ENCODE measurements at places on chromosomes 12 and 14.
A peak's percentile ranks its signal among the peaks of the same experiment; 100 is the strongest.

DNA sequence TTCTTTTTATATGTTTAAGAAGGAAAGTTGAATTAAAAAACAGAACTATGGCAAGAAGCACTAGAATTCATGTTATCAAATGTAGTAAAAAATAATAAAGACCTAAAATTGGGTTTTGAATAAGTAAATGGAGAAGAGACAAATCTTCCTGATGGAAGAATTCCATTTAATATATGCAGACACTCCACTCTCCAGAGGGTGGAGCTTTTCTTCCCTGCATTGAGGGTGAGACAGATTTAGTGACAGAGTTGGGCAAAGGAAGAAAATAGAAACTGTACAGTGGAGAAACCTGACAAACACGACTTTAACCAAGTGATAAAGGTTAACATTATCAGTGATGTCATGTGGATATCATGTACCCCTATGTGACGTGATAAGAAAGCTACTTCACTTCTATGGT, 217.6 kb downstream of the PRKD1 start:
- no peak for DNase-seq

DNA sequence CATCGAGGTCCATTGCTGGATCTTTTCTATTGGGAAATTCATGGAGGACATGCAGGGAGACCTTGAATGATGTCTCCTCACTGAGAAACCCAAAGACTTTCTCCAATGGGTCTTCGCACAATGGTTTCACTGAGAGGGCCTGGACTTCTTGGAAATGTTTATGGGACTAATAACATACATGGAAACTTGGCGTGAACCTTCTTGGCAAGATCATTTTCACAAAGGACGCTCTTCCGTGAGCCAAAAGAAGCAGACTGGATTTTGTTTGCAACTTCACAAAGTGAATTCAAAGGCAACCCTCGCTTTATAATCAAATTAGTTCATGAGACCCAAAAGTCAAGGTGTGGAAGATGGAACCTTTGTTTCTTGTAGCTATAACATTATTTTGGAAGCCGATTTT, 154.4 kb downstream of the TMEM132C start:
- no peak for DNase-seq

DNA sequence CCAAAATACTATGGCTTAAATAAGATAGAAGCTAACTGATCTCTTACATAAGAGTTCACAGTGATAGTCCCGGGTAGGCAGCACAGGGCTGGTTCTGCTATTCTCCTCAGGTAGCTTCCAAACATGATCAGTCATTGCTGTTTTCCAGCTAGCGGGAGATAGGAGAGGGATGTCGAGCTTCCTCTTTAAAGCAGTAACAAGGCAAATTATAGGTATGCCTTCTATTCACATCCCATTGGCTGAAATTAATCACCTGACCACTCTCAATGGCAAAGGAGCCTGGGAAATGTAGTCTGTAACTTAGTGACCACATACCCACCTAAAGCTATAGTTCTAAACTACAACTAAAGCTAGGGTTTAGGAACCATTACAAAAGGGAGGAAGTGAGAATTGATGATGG, 34.5 kb upstream of the VRK1 start:
- no peak for DNase-seq

GRCh38 chr12:32828552-32828951, 68.0 kb downstream of the PKP2 start:
- DNase-seq = no peak

- DNase-seq = no peak
Observed at GRCh38 chr14:93957333-93957710, 19.0 kb downstream of the ASB2 start.

DNA sequence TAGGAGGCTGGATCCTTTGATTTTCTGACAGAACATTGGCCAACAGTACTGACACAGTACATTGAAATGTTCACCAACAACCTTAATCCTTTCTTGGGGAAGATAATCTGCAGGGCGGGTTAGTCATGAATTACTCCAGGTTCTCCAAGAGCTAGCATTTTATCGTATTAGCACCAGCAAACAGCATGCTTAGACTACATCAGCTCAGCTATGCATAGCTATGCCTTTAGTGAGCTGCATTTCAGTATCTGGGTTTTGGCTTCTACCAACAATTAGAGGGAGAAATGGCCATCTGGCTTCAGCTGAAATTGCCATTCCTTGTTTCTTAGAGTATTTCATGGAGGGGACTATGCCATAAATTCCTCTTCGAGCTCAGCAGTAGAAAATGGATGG, 33.8 kb downstream of the SAMD4A start:
- no peak for DNase-seq

GRCh38 chr14:71286126-71286525, 378.9 kb downstream of the PCNX1 start:
- DNase-seq = no peak

DNA sequence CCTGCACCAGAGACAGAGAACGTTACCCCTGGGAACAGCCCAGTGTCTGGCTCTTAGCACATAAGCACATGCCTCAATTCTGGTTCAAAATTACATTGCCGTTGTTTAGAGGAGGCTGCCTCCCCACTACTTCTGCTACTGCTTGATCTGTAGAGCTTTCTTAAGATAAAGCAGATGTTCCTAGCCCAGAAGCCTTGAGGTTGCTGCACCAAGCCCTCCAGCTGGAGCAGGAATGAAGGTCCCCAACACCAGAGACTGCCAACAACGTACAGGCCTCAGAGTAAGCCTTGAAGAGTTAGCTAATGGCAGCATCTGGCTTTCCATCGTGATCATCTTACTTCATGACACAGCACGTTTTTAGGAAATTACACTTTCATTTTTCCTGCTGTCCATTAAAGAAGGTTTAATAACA, 34.7 kb upstream of the AMIGO2 start:
- no peak for DNase-seq

DNA sequence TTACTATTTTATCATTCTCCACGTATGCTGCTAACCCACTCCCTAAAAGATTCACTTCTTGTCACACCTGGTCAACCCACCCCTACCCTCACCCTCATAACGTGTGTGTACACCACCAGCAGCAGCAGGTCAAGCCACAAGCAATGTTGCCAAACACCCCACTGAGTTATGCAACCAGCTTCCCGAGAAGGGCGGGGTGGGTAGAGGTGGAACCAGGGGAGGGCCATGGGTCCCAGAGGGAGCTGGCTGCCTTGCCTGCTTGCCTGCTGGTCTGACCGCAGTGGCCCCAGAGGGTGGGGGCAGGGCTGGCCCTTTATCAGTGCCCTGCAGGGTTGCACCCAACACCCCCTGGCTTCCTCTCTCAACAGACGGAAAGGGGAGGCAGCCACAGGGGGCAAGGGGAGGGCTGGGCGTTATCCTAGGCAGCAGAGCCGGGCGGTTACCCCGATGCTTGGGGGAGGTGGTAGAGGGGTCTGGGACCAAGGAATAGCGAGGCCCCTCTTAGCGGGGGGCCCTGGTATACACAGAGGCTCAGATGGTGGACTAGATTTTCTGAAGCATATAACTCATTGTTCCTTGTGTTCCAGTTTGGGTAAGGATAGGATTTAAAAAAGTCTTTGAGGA, 3.5 kb upstream of the NFE2 start:
- no peak for DNase-seq

GRCh38 chr14:101862711-101863110, 101.2 kb downstream of the PPP2R5C start:
- DNase-seq = no peak

DNA sequence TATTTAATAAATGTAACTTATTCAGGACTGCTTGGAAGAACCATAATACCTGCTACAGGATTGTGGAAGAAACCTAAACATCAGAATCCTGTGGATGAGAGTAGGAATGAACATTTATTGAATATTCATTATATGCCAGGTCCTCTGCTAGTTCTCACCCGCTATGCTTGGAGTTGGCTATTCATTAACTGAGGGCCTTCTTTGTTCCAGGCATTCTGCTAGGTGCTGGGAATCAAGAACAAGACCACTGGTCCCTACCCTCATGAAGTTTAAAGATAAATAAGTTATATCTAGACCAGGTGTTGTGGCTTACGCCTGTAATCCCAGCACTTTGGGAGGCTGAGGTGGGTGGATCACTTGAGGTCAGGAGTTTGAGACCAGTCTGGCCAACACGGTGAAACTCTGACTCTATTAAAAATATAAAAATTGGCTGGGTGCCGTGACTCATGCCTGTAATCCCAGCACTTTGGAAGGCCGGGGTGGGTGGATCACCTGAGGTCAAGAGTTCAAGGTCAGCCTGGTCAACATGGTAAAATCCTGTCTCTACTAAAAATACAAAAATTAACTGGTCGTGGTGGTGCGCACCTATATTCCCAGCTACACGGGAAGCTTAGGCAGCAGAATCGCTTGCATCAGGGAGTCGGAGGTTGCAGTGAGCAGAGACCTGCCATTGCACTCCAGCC, 3.8 kb upstream of the TULP3 start:
- no peak for DNase-seq

DNA sequence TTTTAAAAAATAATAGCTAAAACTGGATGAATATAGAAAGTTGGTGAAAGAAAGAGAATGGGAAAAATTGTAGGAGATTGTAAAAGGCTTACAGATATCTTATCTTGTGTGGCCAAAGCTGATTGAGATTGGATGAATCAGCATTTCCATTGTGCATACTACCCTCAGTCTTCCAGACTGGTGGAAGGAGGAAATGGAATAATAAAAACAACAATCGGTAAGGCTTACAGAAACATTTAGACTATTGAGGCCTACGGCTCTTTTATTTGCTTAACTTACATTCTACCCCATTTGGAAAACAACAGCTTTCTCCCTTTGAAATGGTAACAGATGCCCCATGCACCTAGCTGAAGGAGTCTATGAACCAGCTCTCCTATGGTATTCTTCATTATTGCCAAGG, 129.8 kb downstream of the PTPRB start:
- no peak for DNase-seq

DNA sequence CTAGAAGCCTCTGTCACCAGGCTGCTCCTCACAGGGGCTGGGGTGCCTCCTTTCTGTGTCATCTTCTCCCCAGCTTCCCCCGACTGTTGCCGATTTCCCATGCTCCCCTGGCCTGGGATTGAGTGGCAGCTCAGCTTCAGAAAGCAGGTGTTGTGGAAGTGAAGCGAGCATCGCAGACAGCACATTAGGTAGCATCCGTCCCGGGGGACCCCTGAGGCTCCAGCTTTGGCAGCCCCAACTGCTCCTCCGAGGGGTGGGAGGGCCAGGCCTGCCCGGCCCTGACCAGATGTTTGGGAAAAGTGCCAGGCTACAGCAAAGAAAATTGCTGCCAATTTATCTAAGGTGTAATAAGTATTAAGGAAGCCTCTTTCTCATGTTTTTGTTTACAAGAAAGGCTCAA, 1045.6 kb downstream of the BCL11B start:
- DNase-seq = no peak

GRCh38 chr14:33359288-33359881, 420.7 kb downstream of the NPAS3 start:
- DNase-seq = no peak

DNA sequence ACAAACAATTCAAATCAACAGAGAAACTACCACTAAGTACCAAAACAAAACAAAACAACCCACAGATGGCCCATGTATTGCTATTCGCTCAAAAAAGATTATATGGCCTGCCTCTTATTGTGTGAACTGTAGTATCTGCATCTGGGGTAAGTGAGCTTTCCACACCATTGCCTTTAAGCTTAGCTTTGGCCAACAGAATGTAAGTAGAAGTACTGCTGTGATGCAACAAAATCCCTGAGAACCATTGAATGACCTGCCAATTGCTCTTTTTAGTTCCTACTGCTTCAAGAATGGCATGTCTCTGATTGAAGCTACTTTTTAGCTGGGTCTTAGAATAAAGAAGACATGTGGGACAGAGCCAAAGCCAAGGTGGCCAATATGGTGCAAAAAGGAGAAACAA, 32.5 kb downstream of the PPFIA2 start:
- DNase-seq = no peak

DNA sequence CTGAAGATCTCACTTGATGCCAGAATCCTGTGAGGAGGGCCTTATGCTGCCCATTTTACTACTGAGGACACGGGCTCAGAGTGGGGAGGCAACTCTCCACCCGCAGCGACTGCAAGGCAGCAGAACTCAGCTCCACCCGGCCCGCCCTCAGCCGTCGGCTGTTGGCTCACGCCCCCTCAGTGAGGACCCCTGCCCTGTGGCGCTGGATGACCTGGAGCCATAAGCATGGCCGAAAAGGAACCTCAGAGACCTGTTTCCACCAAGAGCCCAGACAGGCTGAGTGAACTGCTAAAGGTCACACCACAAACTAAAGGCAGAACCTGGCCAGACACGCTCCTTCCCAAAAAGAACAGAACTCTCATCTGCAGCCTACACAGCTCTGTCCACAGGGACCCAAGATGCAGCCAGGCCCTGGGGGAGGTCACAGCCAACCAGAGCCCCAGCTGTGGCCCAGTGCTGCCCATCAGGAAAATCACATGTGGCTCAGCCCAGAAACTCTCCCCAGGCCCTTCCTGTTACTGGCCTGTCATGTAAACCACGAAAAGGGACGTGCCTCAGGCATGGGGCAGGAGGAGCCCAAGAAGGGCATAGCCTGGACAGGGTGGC, 32.8 kb downstream of the CCNK start:
- peak; percentile 42 for DNase-seq

GRCh38 chr12:52704464-52704863, 1.1 kb upstream of the KRT77 start:
- no peak for DNase-seq

- DNase-seq = no peak
Observed at GRCh38 chr12:113297621-113298471, 37.1 kb downstream of the SLC8B1 start.

- DNase-seq = no peak
Observed at GRCh38 chr12:108778053-108778452, 46.7 kb upstream of the CORO1C start.

GRCh38 chr12:24903329-24904088, 45.4 kb downstream of the BCAT1 start:
- DNase-seq = peak; percentile 55

- no peak for DNase-seq
Observed at GRCh38 chr12:6552140-6552551, 3.7 kb downstream of the IFFO1 start.

- DNase-seq = no peak
Observed at GRCh38 chr12:51959211-51959610, 7.7 kb downstream of the ACVR1B start.

GRCh38 chr14:51335531-51335930, 95.5 kb downstream of the TMX1 start:
- no peak for DNase-seq

- no peak for DNase-seq
Observed at GRCh38 chr14:20412411-20412810, 890 bp downstream of the TEP1 start.
